ENCODE measurements at places on chromosomes 6 and 20.

GRCh38 chr6:159804504-159804903 is 4.4 kb downstream of the PNLDC1 start:
- DNase-seq, result no peak

DNA sequence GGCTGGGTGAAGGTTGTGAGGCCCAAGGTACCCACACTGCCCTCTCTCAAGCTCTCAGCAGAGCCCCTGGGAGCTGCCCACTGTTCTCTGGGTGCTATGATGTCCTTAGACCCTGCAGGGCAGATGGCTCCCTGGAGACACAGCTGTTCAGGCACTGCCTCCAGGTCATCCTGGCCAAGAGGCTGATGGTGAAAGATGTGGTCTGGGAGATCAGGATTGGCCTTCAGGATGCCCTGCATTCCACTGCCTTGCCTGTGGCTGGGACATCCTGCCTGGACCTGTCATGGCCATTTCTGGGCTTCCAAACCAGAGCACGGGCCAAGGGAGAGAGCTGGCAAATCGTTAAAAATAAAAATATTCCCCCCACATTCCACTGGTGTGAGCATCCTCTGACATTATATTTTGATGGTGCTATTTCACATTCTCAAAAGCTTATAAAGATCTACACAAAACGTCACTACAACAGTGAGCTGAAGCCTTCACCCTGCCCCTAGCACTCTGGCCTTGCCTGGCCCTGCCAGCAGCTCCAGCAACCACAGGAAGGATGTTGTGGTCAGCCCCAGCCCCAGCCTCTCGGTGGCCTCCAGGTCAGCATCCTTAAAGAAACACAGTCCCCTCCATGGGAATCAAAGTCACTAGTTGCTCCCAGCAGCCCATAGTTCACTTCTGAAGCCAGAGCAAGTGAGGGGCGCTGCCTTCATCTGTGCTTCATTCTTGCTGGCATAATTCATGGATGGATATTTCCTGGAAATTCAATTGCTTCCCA is 13.5 kb upstream of the KCNK16 start:
- DNase-seq, result peak; percentile 70

DNA sequence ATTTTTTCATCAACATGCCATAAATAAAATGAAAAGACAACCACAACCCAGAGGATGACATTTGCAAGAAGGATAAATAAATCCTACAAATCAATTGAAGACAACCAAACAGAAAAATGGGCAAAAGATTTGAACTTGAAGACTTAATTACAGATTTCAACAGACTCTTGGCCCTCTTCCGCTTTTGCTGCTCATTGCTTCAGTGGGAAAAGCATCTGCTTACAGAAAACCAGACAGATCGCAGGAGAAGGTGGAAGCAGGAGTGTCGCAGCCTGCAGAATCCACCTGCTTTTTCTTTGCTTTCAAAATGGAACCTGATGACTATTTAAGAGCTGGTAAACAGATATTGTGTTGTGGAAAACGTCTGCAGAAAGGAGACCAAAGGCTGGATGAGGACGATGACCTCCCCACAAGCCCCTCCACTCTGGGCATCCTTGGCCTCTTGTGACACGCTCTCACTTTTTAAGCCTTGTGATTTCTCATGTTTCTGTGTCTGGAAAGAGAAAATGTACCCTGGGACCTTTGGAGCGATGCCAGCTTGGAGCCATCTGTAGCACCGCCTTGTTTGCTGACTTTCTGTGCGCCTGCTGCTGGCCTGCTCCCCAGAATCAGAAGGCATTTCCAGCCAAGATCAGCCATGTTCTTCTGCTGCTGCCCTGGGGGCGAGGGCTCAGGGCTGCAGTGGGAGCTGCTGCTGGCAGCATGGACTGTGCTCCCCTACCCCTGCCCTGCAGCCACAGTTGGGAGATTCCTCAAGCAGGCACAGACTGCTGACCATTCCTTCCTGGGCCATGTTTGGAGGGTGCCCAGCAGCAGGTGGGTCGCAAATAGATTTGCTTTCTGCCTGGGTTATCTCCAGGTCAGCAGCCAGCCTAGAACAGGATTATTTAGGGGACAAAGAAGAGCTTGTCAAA is 3.6 kb upstream of the CSTL1 start:
- DNase-seq, result no peak

GRCh38 chr6:104936766-104937535 is 20.0 kb upstream of the LIN28B start:
- no peak for DNase-seq

DNA sequence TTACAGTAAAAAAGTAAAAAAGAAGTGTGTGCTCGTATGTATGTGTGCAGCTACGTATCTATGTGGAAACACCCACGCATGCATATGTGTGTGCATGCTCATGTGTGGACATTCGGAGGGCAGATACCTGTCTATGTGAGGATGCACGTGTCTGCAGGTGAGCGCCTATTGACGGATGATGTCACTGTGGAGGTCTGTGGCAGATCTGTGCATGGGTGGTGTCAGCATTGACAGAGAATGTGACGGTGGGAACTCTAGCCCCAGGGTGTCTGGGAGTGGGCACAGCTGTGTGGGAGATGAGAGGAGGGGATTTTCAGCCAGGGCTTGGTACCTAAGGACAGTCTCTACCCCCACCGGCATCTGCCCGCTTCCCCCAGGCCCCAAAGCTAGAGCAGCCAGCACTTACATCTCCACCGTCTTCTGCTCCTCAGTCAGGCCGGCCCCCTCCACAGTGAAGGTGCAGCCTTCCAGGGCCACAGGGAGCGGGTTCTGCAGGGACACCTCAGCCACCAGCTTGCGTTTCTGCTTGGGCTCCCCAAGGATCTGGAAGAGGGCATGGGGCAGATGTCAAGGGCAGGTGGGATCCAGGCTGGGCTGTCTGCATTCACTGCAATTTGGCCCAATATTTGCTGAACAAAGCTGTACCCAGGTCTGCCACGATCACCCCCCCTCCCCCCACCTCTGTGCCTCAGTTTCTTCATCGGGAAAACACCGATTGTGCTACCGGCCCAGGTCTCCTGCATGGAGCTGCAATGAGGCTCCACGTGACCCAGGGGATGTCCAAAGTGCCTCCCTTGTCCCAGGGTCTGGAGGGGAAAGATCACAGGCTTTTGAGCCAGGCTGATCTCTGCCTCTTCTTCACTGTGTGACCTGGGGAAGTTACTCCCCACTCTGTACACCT is 34.1 kb downstream of the TGM2 start:
- no peak for DNase-seq

DNA sequence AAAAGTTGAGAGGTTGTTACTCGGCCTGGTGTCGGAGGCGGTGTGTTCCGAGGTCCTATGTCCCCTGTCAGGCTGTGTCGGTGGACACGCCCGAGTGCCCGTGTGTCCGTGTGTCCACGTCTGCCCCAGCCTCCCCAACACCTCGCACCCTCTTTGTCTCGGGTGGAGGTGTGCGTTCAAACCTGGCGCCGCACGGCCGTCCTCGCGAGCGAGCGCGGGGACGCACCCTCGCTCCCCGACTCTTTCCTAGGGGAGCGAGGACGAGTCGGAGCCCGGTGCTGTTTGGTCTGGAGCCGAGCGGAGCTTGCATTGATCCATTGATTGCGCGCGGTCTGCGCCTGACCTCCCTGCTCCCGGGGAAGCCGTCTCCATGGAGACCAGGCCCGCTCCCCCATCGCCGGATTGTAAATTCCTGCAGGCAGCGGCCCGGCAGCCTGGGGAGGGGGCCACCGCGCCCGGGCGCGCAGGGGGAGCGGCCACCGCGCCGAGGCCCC is 411 bp upstream of the SCUBE3 start:
- DNase-seq, result no peak

DNA sequence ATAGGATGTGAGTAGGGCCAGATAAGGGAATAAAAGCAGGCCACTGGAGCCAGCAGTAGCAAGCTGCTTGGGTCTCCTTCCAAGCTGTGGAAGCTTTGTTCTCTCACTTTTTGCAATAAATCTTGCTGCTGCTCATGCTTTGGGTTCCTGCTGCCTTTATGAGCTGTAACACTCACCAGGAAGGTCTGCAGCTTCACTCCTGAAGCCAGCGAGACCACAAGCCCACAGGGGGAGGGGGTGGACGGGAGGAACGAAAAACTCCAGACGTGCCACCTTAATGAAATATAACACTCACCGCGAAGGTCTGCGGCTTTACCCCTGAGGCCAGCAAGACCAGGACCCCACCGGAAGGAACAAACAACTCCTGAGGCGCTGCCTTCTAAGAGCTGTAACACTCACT is 1324.4 kb upstream of the EYS start:
- no peak for DNase-seq

DNA sequence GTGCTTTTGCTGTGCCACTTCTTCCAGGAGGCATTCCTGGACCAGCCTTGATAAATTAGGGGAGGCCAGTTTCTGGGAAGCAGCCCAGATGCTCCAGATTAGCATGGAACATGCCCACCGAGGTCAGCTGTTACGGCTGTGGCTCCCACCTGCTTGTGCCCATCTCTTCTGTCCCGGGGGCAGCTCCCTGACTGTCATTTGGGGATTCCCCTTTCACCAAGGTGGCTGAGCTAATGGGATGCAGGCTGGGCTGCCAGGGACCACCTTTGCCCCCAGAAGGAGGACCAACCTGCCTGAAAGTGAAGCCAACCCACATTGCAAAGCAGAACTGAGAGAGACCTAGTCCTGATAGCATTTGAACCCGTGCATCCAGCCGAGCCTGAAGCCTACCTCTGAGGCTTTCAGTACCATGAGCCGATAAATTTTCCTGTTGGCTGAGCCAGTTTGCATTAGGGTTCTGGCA is 85.3 kb downstream of the PTPN1 start:
- no peak for DNase-seq

GRCh38 chr6:15410126-15410391 is 164.2 kb downstream of the JARID2 start:
- DNase-seq, result no peak

All from AML-193 (cell line).